ENCODE measurements at places on chromosomes 2 and 18.

DNA sequence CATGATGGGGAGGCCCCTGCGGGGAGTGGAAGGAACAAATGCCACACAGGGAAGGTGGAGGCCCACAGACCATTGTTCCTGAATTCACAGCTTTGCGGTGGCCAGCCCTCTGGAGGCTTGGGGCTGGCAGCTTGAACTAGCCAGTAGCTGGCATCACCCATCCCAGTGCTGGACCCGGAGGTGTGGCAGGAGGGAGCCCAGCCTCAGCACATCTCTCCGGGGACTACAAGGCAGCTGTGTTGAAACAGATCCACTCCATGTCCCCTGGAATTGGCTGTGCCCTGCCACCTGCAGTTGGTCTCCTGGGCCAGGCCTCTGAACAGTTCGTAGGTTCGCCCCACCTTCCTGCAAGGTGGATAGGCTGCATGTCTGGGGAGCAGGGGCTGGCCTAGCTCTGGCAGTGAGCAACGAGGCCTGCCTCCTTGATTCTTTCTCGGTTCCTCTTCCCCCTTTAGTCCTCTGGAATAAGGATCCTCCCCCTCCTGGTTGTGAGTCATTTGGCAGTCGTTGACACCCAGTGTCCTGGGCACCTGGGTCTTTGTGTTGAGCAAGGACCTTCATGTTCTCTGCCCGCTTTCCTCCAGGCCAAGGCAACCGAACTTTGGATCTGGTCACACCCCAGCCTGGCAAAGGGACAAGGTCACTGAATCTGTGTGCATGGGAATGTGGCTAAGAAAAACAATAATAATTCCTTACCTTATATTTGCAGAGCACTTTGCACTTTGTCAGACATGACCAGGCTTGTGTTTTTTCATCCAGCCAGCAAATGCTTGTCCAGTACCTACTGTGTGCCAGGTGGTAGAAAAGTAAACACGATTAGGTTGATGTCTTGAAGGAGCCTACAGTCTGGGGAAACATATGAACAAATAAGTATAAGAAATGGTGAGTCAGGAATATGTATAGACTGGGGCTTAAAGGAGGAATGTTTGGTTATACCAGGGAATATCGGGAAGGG lies 55.0 kb upstream of the MCFD2 start:
- DNase-seq = no peak

DNA sequence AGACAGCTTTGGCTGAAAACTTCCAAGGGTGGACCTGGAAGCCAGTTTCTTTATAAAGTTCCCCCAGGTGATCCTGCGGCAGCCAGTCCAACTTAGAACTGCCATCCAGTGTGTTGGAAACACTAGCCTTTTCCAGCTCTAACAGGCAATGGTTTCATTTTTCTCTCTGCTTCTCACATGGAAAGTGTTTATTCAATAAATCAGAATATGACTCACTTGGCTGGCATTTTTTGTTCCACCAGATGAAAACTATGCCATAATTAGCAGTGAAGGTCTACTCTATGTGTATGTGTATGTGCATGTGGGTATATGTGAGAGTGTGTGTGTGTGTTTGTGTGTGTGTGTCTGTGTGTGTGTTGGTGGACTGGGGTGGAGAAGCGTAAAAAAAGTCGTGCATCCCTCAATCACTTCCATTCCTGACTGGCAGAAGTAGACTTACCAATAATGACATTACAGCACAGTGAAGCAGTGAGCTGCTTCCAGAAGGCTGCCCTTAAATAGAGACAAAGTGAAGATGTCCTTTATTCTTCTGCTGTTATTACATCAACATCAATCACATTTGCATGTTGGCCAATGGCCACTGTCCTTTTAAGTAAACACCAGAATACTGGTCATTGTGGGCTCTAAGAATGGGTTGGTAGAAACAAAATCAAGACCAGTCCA lies 90.9 kb upstream of the SETBP1 start:
- DNase-seq = no peak

DNA sequence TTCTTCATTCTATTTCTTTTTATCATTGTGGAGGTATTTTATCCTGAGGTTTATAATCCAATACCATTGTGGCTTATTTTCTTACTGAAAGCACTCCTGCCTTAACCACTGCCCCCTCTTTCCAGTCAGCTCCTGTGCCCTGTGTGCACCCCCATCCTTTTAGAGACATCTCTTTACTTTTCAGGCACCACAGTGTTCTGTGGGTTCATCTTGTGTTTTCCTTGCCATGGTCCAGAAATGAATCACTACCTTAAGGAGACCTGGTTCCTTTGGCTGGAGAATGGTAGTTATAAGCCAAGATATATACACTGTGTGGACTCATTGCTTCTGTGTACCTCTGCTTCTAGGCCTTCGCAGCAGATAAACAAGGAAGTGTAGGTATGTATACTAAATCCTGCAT lies 278.3 kb downstream of the PTGR3 start:
- no peak for DNase-seq

GRCh38 chr18:8928847-8929780 lies 173.4 kb upstream of the NDUFV2 start:
- DNase-seq = no peak

GRCh38 chr2:25420820-25421237 lies 79.1 kb upstream of the DNMT3A start:
- no peak for DNase-seq

- DNase-seq = no peak
Observed at GRCh38 chr2:146214394-146214929, 1630.4 kb upstream of the ACVR2A start.

GRCh38 chr2:99679518-99679917 lies 189.7 kb upstream of the REV1 start:
- DNase-seq = no peak

- no peak for DNase-seq
Observed at GRCh38 chr2:187644981-187645380, 90.7 kb upstream of the TFPI start.

DNA sequence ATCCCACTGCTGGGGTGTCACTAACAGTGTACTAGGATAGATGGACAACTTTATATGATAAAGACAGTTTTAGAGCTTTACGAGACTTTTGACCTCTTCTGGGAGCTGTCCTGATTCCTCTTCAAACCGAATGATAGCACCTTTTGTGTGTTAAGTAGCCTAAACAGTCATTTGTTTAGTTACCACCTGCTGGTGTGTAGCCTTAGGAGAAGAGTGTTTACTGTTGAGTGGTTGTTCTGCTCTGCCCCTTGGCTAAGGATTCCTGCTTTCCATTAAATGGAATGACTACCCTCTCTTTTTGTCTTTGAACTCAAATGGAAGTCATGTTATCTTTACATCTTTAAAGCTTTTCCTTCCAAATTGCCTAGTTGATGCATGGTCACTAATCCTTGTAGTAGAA lies 28.0 kb upstream of the MGAT5 start:
- DNase-seq = no peak

DNA sequence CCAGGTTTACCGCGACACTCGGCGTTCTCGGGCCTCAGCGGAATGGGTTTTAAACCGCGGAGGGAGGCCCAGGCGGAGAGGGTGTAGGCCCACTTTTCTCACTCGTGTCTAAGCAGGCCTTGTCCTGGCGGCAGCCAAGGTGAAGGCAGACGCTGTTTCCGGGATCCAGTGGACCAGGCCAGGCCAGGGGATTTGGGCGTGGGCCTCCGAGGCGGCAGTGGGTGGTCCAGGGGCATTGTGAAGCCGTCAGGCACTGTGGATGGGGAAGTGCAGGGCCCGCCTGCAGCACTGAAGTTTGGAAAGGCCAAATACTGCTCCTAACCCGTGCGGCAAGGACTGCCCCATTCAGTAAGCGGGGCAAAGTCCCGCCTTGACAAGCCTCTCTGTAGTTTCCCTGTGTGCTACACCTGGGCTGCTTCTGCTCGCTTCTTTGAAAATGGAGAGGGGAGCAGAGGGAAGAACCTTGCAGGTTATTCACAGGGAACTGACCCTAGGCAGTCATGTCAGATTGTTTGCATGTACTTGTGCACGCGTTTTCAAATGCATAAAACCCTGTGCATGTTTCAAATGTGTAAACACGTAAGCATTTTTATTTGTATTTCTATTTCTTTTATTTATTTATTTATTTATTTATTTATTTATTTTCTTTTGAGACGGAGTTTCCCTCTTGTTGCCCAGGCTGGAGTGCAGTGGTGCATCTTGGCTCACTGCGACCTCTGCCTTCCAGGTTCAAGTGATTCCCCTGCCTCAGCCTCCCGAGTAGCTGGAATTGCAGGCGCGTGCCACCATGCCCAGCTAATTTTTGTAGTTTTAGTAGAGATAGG lies 7.5 kb upstream of the DLX2 start:
- no peak for DNase-seq

GRCh38 chr18:67783196-67783946 lies 266.9 kb upstream of the DSEL start:
- no peak for DNase-seq

DNA sequence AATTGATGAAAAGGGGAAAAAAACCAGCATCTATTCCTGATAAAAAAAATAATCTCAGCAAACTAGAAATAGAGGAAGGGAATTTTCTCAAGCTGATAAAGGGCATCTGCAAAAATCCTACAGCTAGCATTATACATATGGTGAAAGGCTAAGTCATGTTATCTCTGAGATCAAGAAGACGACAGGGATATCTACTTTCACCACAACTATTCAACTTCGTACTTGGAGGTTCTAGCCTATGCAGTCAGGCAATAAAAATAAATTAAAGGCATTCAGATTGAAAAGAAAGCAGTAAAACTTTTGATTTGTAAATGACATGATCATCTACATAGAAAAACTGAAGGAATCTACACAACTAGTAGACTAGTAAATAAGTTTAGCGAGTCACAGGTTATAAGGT lies 58.2 kb downstream of the CAB39 start:
- DNase-seq = no peak
